ENCODE measurements at places on chromosomes 13 and 19. TPM values are rescaled to one million over a fixed set of nuclear protein-coding genes. Genes with fewer than 3 reads are reported as not detected.

DNA sequence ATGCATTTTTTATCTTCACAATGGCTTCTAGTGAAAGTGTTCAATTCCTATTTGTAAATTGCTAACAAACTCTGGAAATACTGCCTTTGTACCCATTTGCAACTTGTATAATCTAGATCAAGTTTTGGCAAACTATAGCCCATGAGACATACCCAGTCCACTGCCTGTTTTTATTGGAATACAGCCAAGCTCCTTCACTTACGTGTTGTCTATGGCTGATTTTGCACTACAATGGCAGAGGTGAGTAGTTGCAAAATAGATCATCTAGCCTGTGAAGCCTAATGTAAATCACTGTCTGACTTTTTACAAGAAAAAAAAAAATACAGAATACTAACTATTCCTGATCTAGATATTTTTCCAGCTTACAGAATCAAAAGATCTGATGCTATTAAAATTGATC, 37.1 kb downstream of the DZIP1 start:
- no peak for DNase-seq

GRCh38 chr13:101917833-101918661, 465.6 kb downstream of the ITGBL1 start:
- DNase-seq: no peak

- no peak for DNase-seq
Measured at GRCh38 chr19:3672993-3673392, 27.3 kb downstream of the PIP5K1C start.

The S1PR4 gene
- polyA plus RNA-seq: not detected
